Hematopoietic multipotent progenitor cell treated with erythropoietin and hydrocortisone succinate and interleukin-3 and kit ligand, for 6 days (in vitro differentiated cells): ENCODE measurements at places on chromosomes 3 and 15.

GRCh38 chr3:16313886-16314645, 49.1 kb downstream of the OXNAD1 start:
- DNase-seq: peak; percentile 51

DNA sequence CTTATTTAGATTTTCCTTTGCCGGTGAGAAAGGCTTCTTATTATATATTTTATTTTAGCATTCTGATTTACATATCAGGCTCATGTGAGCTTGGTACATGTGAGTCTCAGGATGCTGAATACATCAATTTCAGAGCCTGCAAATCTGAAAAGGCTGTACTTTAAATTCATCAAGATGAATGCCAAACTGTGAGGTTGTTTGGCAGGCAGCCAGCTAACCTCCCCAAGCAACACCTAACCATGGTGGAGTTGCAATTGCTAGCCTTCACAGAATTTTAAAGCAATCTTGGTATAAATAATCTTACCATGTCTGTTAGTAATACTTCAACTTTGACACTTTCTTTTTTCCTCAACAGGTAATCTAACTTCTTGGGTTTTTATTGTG, 252.5 kb downstream of the CDIN1 start:
- peak; percentile 3 for DNase-seq

DNA sequence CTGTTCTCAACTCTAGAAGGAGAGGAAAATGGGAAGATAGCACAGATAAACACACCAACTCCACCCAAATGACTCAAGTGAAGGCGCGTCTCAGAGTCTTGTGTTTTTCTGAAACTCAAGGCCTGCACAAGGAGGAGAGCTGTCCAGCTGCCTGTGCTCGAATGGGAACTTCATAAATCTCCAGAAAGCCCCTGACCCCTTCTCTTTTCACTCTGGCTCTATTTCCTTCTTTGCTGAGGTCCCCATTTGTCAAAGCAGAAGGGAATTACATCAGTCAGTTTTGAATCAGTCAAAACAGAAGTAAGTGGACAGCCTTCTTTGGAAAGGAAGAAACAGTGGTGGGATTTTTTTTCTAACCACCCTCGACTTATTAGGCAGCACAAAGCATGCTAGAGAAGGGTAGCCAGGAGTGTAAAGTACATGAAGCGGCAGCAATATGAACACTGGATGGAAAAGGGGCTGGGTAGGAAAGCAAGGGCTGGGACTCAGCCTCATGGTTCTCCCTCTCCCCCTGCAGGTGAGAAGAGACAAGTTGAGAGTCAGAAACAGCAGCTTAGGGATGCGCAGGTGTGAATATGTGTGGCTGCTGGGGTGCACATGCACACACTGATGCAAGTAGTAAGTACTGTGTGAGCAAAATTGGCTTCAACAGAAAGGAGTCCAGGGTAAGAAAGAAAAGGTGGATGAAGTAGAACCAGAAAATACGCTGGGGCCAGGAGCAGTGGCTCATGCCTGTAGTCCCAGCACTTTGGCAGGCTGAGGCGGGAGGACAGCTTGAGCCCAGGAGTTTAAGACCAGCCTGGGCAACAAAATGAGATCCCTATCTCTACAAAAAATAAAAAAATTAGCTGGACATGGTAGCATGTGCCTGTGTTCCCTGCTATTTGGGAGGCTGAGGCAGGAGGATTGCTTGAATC, 36.6 kb upstream of the MAGEF1 start:
- DNase-seq: peak; percentile 16

DNA sequence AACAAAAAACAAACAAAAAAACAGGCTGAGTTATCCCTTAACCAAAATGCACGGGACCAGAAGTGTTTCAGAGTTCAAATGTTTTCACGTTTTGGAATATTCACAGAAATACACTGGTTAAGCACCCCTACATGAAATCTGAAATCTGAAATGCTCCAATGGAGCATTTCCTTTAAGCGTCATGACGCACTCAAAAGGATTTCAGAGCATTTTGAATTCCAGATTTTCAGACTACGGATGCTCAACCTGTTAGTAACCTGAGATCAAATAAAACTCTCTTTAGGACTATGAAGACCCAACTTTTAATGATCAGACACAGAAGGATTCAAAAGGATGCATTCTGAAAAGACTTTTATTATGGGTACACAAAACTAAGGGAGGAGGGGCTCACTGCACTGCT, 9.6 kb downstream of the CLPX start:
- DNase-seq: no peak

DNA sequence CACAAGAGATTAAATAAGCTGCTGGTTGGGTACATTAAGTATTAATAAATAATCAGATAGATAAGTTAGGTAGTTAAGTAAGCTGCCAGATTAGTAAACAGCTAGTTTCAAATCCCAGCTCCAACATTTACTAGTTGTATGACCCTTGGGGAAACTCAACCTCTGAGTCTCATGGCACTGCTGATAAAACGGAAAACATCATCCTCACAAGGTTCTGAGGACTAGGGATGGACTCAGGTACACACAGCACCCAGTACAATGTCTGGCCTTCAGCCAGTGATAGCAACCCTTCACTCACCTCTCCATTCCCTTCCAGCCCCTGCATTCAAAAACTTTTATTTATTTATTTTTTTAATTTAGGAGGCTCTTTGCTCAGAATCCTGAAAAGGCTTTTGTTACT, 32.3 kb downstream of the B3GNT5 start:
- no peak for DNase-seq

GRCh38 chr3:46303240-46303639, 50.7 kb upstream of the CCR2 start:
- no peak for DNase-seq

DNA sequence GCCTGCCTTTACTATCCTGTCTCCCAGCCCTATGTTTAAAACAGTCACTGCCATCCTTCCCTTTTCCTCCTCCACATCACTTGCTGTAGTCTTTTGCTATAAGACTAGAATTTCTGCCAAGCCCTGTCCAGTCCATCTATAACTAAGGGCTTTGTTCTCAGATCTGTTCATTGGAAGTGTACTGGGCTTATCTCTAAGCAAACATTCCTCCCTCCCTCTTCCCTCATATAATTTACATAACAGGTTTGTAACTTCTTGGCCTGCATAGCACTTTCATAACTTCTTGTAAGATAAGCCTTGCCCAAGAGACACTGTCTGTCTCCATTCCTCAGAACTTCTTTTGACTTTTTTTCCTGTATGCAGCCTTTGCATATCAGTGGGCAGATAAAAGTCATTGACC, 16.7 kb downstream of the TPRG1 start:
- DNase-seq: peak; percentile 24

GRCh38 chr15:26621816-26622215, 151.1 kb downstream of the GABRB3 start:
- no peak for DNase-seq

- DNase-seq: no peak
Measured at GRCh38 chr15:68421798-68422402, 10.1 kb downstream of the ITGA11 start.

- no peak for DNase-seq
Measured at GRCh38 chr3:188706599-188706998, 465.2 kb upstream of the TPRG1 start.

- DNase-seq: peak; percentile 10
Measured at GRCh38 chr15:29115093-29115991, 154.3 kb downstream of the NSMCE3 start.

GRCh38 chr15:90838544-90838943, 29.8 kb upstream of the FURIN start:
- no peak for DNase-seq

GRCh38 chr15:88904257-88904623, 8.9 kb upstream of the HAPLN3 start:
- no peak for DNase-seq

- DNase-seq: peak; percentile 40
Measured at GRCh38 chr3:16810593-16811367, 74.0 kb upstream of the PLCL2 start.

GRCh38 chr3:64306745-64307144, 81.5 kb upstream of the PRICKLE2 start:
- no peak for DNase-seq

DNA sequence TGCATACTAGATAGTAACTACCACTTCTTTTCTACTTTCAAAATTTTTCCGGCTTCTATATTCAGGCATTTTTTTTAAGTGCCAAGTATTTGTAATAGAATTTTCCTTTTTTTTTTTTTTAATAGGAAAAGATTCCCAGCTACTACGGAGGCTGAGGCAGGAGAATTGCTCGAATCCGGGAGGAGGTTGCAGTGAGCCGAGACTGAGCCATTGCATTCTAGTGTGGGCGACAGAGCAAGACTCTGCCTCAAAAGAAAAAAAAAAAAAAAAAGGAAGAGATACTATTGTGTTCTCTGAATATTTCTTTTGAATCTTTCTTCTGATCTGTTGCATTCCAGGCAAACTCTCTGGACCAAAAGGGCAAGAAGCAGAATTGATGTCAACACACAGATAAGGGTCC, 557.3 kb downstream of the FGF12 start:
- no peak for DNase-seq

- DNase-seq: no peak
Measured at GRCh38 chr15:85499371-85499887, 119.0 kb downstream of the AKAP13 start.

DNA sequence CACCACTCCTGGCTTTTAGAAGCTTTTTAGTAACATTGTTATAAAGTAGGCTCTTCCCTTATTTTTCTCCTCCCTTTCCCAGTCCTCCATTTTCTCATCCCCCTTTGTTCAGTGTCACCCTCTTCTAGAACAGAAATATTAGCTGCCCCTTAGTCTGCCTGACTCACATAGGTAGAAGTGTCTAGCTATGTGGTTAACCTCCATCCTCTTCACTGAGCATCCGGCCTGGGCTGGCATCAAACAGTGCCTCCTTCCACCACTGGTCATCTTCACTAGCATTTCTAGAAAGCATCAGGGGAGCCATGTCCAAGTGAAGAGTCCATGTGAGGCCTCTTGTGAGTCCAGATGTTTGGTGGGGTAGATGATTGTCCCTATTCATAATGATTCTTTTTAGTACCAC, 70.0 kb upstream of the SKOR1 start:
- no peak for DNase-seq

DNA sequence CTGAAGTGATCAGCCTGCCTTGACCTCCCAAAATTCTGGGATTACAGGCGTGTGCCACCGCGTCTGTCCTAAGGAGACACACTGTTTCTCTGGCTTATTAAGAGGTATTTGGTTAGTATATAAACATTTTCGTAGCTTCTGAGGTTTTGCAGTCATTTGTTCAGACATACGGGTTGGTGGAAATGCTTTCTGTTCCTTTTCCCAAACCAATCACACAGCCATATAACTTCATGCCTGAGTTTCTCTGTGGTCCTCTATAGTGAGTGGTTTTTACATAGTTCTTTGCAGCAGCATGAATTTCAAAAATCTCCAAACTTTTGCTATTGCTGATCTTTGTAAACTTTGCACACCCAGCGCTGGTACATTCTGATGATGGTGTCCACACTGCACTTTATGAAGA, 100.5 kb downstream of the AKAP13 start:
- no peak for DNase-seq

GRCh38 chr3:40108643-40109042, 200.9 kb upstream of the EIF1B start:
- no peak for DNase-seq

- peak; percentile 62 for DNase-seq
Measured at GRCh38 chr3:69490235-69490634, 104.3 kb upstream of the FRMD4B start.
